ENCODE measurements at places on chromosomes 7 and 10.
A peak's percentile ranks its signal among the peaks of the same experiment; 100 is the strongest.

DNA sequence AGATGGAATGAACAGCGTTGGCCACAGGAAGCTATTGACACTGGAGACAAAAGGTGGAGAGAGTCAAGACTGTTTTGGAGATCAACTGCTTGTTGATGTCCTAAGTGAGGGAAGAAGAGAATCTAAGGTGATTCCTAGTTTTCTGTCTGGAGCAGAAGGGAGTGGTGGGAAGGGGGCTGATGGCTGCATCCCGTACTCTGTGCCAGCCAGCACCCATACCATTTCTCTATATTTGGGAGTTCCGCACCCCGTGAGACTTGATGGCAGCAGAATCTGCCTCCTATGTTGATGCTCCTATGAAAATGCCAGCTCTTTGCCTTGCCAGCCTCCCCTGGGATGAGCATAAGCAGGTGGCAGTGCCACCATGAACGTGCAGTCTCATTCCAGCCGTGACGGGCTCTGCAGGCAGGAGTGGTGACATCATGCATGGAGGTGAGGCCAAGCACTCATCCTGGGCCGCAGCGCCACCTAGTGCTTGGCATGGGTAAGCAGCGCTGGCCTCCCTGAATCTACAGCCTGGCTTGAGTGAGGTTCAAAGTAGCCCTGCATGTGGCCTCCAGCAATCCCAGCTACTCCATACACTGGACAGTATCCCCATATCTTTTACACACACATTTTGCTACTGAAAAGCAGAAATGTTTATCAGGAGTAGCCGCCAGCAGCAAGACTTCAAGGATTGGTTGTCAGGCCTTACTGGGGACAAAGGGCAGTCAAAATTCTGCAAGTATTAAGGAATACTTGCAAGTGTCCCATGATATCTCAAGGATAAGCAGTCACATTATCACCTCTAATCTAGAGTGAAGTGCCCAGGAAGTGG, 43.0 kb downstream of the PODXL start:
- peak; percentile 89 for DNase-seq

GRCh38 chr10:24882047-24882698, 70.2 kb downstream of the PRTFDC1 start:
- no peak for DNase-seq

GRCh38 chr10:26486304-26486703, 48.2 kb downstream of the APBB1IP start:
- no peak for DNase-seq

DNA sequence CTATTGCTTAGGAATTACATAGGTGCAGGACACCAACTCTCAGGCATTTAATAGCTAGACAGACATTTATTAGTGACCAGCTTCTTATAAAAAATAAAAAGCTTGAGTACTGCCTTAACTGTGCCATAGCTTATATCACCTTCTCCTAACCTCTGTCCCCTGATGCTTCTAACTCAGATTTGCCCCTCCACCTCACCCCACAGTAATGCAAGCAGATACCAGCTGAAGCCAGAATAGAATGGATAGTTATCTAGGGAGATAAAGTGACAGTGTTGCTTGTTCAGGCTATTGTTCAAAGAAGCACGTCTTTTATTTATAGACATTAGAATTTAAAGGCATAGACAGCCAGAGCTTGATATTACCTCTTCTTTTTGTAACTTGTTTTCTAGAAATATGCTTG, 99.6 kb upstream of the GLCCI1 start:
- DNase-seq = peak; percentile 8

GRCh38 chr10:126218778-126219649, 169.3 kb downstream of the ADAM12 start:
- DNase-seq = no peak

DNA sequence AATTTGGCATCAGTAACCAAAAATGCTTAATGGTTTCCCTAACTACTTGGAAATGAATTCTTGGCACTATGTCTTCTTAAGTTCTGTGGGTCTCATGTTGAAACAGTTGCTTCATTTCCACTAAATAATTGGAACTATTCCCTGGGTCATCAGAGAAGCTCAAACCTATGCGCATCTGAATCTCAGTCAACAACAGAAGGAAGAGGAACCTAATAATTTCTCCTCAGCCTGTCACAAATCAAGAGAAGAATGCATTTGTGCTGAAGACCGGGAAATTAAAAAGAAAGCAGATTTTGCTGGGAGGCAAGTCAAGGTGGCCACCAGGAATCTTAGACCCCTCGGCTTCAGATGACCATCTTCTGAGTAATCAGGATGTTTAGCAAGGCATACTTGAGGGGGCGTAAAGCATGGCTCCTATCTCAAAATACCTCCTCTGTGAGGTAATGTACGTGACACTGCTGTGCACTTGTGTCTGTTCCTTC, 41.4 kb downstream of the TOMM7 start:
- no peak for DNase-seq

DNA sequence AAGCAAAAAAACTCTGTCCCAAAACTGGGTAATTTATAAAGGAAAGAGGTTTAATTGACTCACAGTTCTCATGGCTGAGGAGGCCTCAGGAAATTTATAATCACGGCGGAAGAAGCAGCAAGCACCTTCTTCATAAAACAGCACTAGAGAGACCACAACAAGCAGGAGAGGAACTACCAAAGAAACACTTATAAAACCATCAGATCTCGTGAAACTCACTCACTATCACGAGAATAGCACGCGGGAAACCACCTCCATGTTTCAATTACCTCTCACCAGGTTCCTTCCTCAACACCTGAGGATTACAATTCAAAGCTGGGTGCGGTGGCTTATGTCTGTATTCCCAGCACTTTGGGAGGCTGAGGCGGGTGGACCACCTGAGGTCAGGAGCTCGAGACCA, 48.5 kb downstream of the PDIA4 start:
- DNase-seq = no peak

GRCh38 chr10:72108830-72109635, 20.7 kb upstream of the SPOCK2 start:
- DNase-seq = peak; percentile 20

- DNase-seq = peak; percentile 28
These were observed 101.1 kb downstream of the PKD1L1 start for GRCh38 chr7:47847207-47847606.

DNA sequence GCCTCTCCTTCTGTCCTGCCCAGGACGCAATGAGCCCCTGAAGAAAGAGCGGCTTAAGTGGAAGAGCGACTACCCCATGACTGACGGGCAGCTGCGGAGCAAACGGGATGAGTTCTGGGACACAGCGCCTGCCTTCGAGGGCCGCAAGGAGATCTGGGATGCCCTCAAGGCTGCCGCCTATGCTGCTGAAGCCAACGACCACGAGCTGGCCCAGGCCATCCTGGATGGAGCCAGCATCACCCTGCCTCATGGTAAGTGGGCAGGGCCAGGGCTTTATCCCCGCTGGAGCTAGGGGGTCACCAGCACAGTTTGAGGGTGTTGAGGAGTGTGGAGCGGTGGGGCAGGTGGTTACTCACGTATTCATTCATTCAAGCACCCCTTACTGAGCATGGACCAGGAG, 4.7 kb upstream of the ANKRD2 start:
- DNase-seq = no peak

DNA sequence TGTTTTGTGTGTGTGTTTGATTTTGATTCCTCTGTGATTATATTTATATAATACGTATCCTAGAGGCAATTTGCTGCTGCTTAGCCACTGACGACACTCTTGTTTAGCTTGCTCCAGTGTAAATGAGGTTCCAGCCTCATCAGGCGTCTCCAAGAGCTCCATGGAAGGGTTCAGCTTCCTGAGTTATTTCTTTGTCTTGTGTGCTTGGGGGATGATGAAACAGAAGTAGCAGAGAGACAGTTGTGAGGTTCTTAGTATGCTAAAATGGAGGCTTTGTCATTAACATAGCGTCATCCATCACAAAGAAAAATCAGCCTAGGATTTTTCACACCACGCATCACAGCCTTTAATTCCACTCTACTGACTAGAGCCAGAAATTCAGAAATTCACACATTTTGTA, 85.1 kb downstream of the KLF6 start:
- DNase-seq = peak; percentile 24

- DNase-seq = no peak
These were observed 2.7 kb downstream of the ZNF503 start for GRCh38 chr10:75398692-75399460.

GRCh38 chr10:69246581-69247312, 26.6 kb downstream of the HKDC1 start:
- DNase-seq = no peak

All from iPS-NIHi11 (cell line).